Stimulated activated CD8-positive, alpha-beta memory T cell treated with anti-CD3 and anti-CD28 coated beads, Interleukin-15, amount 100 ng/mL, for 24 hours (primary cell): ENCODE measurements at places on chromosomes 7 and 10.
A peak's percentile ranks its signal among the peaks of the same experiment; 100 is the strongest.

DNA sequence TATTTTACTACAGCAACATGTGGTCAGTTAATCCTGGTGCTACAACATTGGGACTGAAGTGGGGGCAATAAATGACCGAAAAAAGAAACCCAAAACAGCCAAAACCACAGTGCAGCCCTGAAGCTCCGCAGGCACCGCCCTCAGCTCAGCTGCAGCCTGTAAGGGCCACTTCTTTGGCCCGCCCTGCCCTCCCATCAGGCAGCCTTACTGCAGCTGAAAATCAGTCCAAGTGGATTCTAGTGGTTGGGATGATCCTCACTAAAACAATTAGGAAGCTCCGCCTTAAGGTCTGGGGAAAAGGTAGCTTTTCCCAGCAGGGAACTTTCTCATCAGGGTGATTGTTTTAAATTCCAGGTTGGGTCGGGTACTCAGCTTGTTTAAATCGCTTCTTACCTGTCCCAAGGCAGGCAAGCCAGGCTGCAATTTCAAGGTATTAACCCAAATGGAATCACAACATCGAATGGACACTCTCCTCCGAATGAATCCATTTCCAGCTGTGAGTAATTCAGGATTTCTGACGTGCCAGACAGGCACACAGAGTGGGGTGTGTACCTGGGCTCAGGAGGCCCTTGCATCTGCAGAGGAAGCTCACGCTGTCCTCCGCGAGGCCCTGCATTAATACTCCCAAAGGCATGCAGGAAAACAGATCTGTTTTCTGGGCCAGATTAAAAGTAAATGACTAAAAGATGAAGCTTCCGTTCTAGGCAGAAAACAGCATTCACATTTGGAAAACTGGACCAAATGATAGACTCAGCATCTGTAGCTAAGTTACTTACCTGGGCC is 104.3 kb downstream of the CREB5 start:
- DNase-seq: no peak

DNA sequence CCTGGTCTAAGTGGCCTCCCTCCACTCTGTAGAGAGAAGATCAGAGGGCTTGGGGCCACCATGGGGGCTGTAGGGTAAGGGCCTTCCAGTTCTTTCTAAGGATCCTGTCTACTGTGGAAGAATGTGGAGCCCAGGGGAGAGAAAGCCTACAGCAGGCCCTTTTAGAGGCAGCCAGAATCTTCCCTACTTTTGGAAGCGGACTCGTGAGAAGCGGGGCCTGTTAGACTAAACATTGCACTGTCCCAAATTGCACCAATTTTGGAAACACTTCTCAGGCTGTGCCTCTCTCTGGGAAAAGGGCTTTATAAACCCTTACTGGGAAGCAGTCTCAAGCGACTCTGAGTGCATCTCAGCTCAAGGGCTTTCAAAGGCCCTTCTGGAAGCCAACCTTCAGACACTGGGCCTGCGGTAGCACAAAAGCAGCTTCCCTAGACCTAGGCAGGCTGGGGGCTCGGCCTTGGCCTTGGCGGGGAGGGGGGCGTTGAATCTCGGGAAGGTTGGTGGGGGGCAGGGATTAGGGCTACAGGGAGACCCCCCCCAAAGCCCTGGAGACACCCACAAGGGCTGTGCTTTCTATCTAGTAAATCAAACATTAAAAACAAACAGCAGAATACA is 298.1 kb downstream of the GFRA1 start:
- no peak for DNase-seq

- no peak for DNase-seq
Observed at GRCh38 chr7:149815121-149815520, 23.1 kb upstream of the ZNF862 start.

GRCh38 chr10:125779403-125780327 is 4.0 kb upstream of the MMP21 start:
- DNase-seq: no peak

- no peak for DNase-seq
Observed at GRCh38 chr10:33216661-33217427, 117.6 kb downstream of the NRP1 start.

DNA sequence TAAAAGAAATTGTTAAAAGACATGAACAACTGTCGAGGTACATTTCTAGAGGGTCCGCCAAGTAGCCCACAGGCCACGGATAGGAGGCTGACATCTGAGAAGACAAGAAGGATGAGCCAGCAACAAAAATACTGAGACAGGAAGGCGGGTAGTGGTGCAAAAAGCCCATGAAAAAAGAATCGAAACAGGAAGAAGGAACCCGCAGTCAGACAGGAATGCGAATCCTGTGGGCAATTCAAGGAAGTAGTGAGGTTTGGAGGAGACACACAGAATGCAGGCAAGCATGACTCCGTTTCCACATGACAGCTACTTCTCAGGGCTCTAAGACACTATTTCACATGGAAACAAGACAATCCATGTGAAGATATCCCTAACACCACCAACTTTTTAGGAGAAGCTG is 125.2 kb downstream of the DOCK4 start:
- no peak for DNase-seq

GRCh38 chr7:130277763-130278643 is 11.3 kb downstream of the CPA2 start:
- DNase-seq: no peak

GRCh38 chr7:156064971-156065386 is 252.7 kb upstream of the SHH start:
- no peak for DNase-seq

DNA sequence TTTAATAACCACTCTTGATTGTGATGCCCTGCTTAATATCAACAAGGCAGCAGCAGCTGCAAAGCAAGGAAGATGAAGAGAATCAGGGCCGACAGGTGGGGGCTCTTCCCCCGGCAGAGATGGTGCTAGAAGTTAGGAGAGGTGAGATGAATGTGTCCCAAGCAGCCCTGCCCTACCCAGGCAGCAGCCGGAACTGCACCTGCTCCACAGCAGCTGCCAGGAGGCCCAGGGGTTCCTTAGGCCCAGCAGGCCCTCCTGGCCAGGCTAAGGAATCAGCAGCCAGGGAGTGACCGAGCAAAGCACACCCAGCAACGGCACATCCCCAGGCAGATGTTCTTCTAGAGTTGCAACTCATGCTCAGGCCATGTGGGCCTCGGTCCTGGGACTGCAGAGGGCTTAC is 17.9 kb downstream of the AFAP1L2 start:
- DNase-seq: no peak

DNA sequence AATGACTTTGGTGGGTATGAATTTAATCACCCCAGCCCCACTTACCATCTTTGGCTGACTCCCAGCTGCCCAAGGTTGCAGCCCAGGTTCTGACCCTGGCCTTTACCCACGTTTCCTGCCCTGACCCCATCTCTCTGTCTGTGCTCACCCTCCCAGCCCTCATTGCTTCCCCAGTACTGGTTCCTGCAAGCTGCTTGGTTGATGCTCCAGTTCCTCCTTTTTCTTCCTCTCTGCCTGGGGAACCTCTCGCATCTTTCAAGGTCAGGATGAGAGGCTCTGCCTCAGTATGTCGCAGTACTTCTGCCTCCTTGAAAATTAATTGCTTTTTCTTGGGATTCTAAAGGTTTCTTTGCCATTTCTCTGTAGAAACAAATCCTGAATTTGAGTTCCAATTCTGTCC is 263.8 kb upstream of the ZNF32 start:
- no peak for DNase-seq

DNA sequence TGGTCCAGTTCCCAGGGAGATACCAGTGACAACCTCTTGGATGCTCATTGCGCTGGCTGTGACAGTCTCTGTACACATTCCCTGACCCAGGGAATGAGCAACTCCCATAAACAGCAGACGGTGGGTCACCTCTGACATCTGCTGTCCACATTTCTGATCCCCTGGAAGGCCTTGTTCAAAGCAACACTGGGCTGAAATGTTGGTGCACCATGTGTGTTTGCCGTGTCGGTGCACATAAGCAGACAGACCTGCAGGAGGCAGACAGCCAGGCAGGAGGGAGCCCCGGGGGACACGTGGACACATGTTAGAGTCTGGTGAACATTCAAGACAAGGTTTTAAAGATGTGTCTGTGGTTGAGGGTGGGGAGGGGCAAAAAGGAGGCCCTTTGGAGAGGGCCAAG is 254.9 kb downstream of the PLXNA4 start:
- DNase-seq: no peak

DNA sequence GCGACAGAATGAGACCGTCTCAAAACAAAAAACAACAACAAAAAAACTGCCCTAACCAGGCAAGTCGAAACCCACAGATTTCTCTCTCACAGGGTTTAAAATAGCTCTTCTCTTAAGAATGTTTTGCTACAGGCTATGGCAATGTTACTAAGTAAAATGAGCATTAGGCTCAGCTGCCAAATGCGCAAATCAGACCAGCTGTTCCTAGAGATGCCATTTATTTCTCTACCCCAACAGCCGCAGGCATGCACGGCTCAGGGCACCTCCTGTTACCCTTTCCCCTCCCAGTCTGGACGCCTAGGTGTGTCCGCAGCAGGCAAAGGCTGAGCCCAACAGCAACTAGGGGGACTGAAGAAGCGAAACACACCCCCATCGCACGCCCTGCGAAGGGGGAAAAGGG is 168.3 kb upstream of the MBL2 start:
- no peak for DNase-seq

- no peak for DNase-seq
Observed at GRCh38 chr10:23613900-23614299, 175.0 kb downstream of the OTUD1 start.

- DNase-seq: peak; percentile 32
Observed at GRCh38 chr10:119209035-119209735, 1.8 kb downstream of the GRK5 start.

- no peak for DNase-seq
Observed at GRCh38 chr7:83643739-83644138, 5.2 kb downstream of the SEMA3E start.
